T47D (cell line): ENCODE measurements at places on chromosomes 11 and 22.

- no peak for DNase-seq
These were observed 61.5 kb upstream of the GRIA4 start for GRCh38 chr11:105548359-105548758.

DNA sequence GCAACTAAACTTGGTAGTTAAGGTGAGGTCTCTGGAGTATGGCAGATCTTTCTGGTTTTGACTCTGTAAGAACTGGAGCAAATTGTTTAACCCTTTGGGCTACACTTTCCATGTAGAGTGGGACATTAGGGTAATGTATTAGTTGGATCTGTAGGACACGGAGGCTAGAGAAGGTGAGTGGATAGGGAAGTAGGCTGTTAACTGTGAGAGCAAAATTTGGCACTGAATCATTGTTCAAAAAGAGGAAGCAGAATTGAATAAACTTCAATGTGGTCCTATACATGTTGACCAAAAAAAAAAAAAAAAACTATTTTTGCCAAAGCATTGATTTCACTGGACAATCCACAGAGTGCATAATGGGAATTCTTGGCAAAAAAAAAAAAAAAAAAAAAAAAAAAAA lies 370.2 kb upstream of the CHORDC1 start:
- DNase-seq = no peak

DNA sequence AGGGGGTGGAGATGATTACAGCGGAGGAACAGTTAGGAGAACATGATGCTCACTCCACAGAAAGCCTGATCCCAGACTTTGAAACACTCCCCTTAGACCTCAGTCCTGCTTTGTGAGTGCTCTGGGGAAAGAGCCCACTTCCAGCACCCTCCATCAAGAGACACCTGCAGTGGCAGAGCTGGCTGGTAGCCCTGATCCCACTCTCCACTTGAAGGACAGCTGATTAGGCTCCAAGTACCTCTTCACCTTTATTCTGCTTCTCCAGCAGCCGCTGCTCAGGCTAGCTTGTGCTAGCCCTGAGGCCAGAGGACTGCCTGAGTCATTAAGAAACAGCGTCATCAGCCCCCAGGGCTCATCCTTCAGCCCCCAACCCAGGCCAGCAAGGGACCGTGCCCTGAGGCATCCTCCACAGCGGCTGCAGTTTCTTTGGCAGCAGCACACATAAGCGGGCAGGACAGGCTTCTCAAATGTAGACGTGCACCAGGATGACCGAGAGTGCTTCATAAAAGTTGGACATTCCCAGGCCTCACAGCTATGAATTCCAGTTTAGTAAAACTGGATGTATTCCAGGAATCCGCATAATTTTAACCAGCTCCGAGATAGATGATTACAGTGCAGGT lies 146.0 kb upstream of the TBCEL start:
- DNase-seq = no peak

- no peak for DNase-seq
These were observed 8.0 kb downstream of the OVOL1 start for GRCh38 chr11:65794570-65795510.

DNA sequence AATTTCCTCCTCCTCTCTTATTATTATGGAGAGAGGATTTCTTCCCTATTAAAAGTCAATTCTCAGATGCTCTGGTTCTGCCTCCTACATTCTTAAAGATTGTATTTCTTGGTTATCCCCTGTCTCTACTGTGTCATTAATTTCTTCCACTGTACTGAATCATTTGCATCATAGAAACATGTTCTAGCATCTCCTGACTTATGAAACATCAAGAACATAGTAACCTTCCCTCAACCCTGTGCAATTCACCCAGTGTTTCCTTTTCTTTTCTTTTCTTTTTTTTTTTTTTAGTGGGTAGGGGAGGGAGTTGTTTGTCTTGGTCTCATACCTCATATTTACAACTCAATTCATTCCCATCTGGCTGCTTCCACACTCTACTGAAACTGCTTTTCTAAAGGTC lies 288.0 kb upstream of the PLET1 start:
- DNase-seq = no peak

- no peak for DNase-seq
These were observed 122.0 kb downstream of the CTNND1 start for GRCh38 chr11:57883630-57884029.

GRCh38 chr11:3222941-3223915 lies 4.6 kb upstream of the MRGPRG start:
- no peak for DNase-seq

GRCh38 chr11:94746721-94747120 lies 21.4 kb upstream of the AMOTL1 start:
- no peak for DNase-seq

DNA sequence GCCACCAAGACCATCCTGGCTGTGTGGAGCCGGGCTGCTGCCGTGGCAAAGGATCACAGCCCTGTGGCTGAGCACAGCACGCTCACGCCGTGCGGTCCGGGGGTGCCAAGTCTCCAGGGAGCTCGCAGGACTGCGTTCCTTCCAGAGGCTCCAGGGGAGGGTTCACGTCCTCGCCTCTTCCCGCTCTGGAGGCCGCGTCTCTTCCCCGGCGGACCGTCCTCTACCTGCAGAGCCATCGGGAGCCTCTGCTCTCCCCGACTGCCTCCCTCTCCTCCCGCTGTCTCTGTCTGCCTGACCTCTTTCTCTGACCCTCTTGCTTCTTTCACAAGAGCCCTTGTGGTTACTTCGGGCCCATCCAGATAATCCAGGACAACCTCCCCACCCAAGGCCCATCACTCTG lies 11.4 kb upstream of the MUC5AC start:
- DNase-seq = no peak

- DNase-seq = peak; percentile 75
These were observed 31.6 kb upstream of the SHANK2 start for GRCh38 chr11:71283971-71284441.

DNA sequence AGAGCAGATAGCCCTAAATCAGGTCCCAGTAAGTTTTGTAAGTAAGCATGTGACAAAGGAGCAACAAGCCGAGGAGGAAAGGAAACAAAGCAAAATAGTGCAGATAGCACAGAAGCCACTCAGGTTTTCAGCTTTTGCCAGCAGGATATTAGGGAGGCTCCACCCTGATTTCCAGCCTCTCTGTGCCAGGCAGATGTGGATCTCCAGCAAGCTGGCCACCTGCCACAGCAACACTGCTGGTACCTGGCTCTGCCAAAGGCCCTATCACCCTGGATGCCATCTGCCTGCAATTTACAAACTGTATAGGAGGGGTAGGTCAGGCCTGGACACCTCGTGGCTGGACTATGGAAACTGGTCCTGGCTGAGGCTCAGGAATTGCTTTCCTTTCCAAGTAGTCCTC lies 12.2 kb upstream of the NNMT start:
- DNase-seq = no peak

- no peak for DNase-seq
These were observed 18.7 kb downstream of the TTC17 start for GRCh38 chr11:43377389-43377788.

GRCh38 chr11:126194121-126194543 lies 17.3 kb downstream of the RPUSD4 start:
- peak; percentile 84 for DNase-seq

- DNase-seq = no peak
These were observed 114.2 kb downstream of the CACNA1I start for GRCh38 chr22:39684702-39685281.

- no peak for DNase-seq
These were observed 620.7 kb upstream of the ANO5 start for GRCh38 chr11:21572210-21572609.

DNA sequence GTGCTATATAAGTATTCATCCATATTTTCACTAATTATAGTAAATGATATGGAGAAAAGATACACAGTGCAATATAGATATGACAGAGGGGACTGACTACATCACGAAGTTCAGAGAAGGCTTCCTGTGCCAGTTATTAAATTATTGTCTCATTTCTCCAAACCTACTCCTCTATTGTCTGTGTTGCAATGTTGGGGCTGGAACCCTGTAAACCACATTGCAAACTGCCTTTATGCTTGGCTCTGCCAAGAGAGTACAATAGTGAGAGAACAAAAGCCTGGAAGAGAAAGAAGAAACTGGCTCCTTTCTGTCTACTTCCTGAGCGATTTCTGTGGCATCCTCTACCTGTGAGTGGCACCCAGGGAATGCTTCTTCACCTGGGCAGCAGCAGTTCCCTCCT lies 46.4 kb downstream of the ME3 start:
- DNase-seq = no peak

DNA sequence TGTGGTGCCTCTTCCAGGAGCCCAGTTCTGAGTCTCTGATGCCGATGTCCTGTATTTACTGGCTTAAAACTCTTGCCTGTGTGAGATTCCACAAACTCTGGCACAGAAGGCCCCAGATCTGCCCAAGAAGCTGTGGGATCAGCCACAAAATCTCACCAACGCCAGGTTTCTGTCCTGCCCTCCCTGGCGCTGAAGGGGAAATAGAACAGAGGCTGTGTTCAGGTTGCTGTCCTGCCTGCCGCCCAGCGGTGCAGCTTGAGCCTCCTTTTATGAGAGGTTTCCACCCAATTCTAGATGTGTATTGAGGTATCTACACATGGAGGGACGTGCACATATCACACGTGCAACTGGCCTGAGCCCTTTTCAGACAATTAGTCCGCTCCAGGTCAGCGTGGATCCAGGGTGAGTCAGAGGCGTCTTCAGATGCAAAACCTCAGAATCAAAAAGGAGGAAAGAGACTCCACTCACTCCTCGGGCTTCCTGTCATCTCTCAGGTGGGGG lies 2.2 kb downstream of the TMEM80 start:
- DNase-seq = no peak

DNA sequence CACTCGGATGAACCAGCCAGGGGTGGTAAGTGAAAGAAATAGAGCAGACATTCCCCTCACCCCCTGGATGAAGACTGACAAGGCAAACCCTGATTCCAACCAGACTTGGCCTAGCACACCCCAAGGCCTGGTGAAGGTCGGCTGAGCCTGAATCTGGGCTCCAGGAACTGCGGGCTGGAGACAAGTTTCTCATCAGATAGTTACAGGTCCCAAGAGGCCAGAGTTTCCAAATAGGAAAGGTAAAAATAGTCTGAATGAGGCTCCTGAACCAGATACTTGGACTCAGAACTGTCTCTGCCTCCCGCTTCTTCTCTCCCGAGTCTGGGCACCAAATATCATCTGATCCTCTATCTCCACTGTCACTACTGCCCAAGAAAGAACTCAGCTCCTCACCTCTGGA lies 7.8 kb downstream of the ZMAT5 start:
- DNase-seq = no peak

- no peak for DNase-seq
These were observed 17.8 kb downstream of the NAGA start for GRCh38 chr22:42052765-42053164.

- DNase-seq = no peak
These were observed 27.7 kb downstream of the RTN4R start for GRCh38 chr22:20240447-20240764.

DNA sequence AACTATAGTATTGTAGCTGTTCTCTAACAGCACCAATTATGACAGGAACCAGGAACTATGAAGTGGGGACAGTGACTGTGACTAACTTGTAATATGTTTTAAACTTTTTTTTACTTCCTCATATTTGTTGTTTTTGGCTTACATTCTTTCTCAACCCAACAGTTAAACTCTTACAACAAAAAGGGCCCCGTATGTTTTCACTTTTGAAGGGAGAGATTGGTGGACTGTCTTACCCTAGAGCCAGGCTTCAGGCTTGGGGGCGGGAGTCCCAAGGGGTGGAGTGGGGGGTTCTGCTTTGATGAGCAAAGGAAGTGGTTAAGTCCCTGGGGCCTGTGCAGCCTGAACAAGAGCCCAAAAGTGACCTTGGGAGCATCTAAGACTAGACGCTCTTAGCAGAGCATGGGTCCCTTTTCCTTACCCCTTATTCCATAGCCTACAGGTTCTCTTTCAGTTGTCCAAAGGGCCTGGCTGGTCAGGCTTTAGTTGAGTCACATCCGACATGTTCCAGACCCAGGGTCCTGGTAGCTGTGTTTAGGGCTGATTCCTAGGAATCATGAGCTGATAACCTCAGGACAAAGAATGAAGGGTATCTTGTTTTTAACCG lies 38.8 kb downstream of the STIM1 start:
- no peak for DNase-seq

GRCh38 chr11:26835611-26836010 lies 113.8 kb upstream of the SLC5A12 start:
- DNase-seq = no peak

GRCh38 chr11:68542617-68543016 lies 82.1 kb downstream of the PPP6R3 start:
- no peak for DNase-seq

GRCh38 chr22:22840780-22841179 lies 46.8 kb upstream of the IGLL5 start:
- DNase-seq = no peak

GRCh38 chr22:31302006-31302405 lies 9.7 kb upstream of the PIK3IP1 start:
- DNase-seq = no peak

GRCh38 chr11:104700609-104701008 lies 197.7 kb downstream of the CASP12 start:
- no peak for DNase-seq

DNA sequence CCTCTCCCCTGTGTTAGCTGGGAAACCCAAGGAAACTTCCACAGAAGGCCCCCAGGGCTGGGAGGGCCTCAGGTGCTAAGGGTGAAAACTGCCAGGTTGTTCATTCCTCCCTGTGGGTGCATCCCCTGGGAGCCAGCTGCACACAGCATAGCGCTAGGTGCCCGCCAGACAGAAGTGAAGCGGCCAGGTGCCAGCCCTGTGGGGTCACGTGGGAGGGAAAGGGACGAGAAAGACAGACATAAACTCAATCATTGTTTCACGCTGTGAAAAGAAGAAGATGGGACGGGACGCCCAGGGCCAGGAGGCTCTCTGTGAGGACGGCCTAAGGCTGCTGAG lies 31.6 kb upstream of the HMOX1 start:
- no peak for DNase-seq

DNA sequence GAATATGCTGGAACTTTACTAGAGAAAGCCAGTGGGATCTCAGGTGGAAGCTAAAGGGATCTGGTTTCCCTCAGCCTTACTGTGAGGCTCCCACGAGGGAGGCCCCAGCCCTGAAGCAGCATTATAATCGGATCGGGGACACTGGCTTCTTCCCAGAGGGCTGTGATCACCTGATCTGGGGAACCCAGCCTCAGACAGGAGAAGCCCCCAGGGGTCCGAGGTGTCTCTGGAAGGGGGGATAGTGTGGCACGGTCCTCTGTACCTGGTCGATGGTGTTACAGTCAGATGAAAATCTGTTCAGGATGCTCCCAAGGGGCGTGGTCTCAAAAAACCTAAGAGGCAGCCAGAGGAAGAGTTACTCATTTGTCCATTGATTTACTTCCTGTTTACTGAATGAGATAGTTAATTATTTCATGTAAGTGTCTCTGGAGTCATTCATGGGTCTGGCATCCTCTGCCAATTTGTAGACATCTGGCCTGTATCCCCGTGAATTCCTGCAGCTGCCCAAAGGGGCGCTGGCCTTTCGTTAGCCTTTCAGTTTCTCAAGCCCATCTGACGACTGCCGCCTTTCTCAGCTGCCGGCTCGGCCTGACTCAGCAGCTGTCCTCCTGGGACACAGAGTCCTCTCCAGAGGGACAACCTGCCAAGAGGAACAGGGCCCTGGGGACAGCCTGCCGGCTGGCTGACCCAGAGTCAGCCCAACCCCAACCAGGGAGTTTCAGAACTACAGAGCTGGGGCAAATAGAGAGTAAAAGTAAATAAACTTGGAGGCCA lies 17.0 kb upstream of the KCNJ11 start:
- DNase-seq = peak; percentile 65

GRCh38 chr11:74373382-74373781 lies 24.9 kb downstream of the PGM2L1 start:
- no peak for DNase-seq

- DNase-seq = no peak
These were observed 35.0 kb upstream of the ADORA2A start for GRCh38 chr22:24392218-24392931.

- DNase-seq = no peak
These were observed 2.4 kb downstream of the MAPK1 start for GRCh38 chr22:21865041-21865440.

- no peak for DNase-seq
These were observed 27.8 kb downstream of the ANO1 start for GRCh38 chr11:70105755-70106571.
